ENCODE measurements at places on chromosomes 11 and 22. TPM values are rescaled to one million over a fixed set of nuclear protein-coding genes. Genes with fewer than 3 reads are reported as not detected.

SLC43A3 gene
- total RNA-seq = 106 TPM

DNA sequence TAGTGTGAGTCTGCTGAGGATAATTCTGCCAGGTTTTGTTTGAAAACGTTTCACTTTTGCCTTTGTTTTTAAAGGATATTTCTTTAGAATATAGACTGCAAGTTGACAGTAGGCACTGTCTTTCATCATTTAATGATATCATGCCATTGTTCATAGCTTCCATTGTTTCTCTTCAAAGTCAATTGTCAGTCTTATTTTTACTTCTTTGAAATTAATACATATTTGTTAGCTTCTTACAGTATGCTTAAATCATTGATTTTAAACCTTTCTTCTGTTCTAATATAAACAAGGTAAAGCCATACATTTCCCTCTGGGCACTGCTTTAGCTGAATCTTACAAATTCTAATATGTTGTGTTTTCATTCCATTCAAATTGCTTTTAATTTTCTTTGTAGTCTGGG is 62.3 kb upstream of the PARVA start:
- no peak for DNase-seq

DNA sequence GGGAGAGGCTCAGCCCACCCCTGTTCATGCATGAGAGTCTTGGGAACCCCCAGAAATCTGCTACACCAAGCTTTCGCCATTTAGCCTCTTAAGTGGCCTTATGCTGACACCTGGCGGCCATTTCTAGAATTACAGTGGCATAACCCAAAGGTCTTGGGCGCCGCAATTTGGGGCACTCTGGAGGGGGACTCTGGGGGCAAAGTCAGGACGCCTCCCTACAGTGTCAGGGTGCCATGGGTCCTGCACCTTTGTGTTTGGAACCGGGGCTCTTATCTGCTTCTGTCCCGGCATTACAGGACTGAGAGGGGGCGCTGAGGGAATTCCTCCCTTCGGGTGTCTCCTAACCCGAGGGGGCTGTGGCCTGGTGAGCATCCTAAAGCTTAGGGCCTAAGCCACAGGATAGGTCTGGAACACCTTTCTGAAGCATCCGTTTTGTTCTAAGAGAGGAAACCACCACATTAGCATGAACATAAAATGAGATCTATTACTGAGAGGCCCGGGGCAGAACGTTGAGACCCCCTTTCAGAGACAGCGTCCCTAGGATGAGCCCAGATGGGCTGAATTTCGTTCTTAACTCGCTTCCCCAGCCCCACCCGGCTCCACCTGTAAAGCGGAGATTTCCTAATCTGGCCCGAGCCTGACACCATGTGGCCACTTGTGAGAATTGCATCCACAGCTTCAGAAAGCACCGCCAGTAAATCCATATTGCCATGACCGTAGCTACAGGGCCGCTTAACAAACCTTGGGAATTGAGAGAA is 9.3 kb downstream of the INS start:
- peak; percentile 85 for DNase-seq

DNA sequence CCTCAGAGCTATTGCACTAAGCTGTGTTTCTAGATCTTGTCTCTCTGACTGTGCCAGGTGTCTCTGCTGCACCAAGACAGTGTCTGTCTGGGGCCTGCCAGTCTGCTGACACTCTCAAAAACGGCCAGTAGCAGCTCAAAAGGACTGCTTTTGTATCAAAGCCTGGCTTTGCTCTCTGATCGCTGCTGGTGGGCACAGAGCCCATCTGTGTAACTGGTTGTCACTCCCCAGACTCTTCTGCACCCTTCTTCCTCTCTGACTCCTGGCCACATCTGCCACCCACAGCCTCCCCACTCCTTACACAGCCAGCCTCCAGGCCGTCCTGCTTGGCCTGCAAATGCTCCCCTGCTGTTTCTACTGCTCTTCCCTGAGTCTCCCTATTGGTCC is 26.5 kb downstream of the MED15 start:
- no peak for DNase-seq

OR10G7 gene
- not detected for total RNA-seq

GRCh38 chr22:41831828-41832552 is 915 bp upstream of the SREBF2 start:
- no peak for DNase-seq

CHKA gene
- 5.3 TPM for total RNA-seq

DNA sequence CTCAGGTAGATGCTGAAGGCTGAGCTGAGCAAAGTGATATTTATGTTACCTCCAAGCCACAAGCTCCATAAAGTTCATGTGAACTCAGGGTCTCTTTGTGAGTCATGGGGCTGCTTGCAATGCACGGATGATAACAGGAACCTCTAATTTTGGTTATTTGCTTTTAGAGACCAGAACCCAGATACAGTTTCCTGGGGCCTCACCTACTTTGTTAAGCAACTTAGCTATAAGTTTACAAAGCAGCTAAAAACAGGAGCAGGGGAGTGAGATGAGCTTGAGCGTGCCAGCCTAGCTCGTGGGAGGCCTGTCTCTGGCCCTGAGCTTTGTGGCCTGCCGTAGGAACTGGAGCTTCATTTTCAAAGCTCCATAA is 29.2 kb downstream of the SREBF2 start:
- DNase-seq = peak; percentile 57

DNA sequence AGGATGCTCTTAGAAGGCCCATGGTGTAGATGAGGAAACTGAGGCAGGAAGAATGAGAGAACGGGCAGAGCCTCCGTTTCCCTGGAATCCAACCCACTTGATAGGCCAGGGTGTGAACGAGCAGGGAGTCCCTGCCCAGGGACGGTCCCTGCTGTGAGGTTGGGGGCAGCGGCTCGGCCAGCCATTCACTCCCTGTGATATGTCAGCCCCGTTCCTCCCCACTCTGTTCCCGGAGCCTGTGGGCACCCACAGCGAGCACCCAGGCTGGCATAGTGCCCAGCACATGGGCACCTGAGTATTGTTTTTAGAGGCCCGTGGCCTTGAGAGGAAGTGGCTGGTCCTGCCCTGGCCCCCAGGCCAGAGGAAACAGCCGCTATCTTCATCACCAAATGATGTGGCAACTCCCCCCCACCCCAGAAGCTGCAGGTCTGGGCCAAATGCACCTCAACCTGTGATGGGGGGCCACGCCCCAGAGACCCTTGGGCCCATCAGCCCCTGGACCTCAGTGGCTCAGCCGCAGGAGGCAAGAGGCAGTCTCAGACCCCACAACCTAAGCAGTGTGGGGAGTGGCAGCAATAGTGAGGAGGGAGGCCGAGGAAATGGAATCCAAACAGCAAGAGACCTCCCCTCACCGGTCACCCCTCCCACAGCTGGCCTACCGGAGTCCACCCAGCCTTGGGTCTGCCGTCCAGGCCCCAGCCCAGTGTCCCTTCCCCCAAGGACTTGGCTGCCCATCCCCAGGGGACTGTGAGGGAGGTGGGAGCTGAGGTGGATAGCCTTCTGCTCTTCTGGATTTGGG is 2.1 kb downstream of the ALDH3B1 start:
- DNase-seq = no peak

- DNase-seq = no peak
These were observed 49.2 kb upstream of the TIMP3 start for GRCh38 chr22:32752326-32752725.

DNA sequence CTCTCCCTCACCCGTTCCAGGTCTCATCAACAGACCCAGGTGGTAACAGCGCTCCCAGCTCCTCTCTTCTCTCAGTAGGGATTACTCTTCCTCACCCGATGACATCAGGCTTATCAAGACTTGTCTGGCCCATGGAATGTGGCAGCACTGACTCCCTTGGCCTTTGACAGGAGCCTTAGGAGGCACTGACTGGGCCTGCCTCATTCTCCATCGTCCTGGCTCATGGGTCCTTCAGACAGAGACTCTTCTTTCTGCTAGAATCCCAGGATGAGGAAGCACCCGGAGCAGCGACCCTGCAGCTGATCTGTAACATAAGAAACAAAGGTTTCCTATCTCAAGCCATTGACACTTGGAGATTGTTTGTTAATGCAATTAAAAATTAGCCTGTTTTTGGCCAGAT is 1063.6 kb downstream of the TBC1D22A start:
- DNase-seq = no peak

- no peak for DNase-seq
These were observed 32.2 kb downstream of the LIMK2 start for GRCh38 chr22:31244046-31244942.

DNA sequence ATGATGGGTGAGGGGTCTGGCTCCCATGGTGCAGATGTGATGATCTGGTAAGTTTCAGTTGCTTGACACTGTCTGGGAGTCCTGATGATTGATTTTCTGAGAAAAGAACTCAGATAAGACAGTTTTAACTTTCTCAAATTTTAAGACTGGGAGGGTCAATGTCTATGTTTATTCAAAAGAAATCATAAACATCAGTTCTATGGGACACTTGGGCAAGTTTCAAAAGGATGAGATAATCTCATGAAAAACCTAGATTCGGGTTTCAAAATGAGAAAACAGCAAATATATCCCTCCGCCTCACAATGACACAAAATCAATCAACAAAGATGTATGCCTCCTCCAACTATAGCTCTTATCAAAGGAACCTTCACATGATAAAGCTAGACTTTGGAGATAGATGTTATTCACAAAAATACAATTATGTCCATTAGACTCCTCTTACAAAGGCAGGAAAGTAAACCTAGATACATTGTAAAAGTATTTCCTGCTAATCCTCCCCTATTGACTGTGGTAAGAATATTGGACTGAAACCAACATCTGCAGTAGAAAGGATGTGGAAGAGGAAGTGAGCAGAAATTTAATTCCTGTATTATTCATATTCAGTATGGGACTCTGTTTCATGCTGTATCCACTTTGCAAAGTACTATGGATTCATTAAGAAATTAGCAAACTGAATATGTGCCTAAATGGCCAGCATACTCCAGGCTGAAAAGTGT is 21.6 kb downstream of the SVIP start:
- no peak for DNase-seq

DNA sequence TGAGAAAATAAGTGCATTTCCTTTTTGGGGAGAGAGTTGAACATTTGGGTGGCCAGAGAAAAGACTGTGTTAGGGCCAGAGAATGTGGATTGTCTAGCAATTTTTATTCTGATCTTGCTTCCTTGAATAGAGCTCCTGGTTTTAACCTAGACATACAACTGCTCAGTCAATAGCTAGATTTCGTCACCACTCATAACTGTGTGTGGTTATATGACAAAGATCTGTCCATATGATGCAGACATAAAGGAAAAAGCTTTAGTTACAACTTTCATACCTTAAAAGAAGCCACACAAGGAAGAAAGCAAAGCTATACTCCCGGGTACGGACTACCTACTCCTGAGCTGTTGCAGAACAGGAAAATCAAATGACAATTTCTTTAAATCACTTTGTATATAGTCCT is 37.2 kb downstream of the MS4A6A start:
- DNase-seq = no peak

DNA sequence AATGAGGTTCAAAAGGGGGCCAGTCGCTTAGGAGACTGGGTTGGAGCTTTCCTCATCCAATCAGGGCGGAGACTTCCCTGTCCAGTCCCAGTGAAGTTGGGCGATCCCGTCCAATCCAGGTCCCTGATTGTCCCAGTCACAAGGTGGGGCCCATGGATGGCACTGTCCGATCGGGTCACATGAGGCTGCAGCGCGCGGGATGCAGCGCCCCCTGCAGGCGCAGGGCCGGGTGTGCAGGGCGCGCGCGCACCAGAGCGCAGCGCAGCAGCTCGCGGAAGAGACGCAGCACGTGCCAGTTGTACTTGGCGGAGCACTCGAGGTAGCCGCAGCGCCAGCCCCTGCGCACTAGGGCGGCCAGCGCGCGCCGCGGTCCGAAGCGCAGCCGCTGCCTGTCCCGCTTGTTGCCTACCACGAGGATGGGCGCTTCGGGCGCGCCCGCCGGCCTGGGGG is 2.3 kb downstream of the RASL10A start:
- no peak for DNase-seq

DNA sequence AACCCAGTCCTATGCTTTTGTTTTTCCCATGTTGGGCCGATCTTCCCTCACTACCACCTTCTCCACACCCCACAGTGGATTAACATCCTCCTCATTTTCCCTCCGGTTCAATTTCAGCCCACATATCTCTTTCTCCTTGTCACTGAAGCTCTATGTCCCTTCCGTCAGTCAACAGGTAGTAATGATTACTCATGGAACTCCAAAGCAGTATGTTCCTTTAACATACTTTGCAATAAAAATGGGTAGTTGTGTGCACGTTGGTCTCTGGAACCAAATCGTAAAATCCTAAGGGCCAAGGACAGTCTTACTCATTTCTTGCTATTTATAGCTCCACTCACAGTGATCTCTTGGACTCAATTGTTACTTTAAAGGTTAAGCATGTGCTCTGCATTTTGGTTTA is 20.2 kb downstream of the AMOTL1 start:
- no peak for DNase-seq

DNA sequence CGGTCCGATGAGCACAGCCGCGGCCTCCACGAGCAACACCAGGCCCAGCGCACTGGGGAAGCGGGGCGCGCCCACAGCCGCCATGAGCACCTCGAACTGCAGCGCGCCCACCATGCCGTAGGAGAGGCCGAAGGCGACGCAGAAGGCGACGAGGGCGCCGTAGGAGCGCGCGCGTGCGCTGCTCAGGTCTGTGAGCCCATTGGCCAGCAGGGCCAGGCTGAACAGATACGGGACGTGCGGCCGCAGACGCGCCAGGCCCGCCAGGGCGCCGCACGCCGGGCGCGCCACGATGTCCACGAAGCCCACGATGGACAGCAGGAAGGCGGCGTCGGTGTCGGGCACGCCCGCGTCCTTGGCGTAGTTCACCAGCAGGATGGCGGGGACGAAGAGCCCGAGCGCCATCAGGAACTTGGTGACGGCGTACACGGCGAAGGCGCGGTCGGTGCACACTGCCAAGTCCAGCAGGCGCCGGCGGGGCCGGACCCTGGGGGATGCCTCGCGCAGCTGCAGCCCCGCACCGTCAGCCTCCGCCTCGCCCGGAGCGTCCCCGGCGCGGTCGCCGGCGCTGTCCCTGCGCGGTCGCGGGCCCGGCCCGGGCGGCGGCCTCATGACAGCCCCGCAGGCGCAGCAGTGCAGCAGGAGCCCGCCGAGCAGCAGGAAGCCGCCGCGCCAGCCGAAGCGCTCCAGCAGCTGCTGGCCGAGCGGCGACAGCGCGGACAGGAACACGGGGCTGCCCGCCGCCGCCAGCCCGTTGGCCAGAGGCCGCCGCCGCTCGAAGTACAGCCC is 2.9 kb downstream of the SLC16A8 start:
- no peak for DNase-seq

RFPL3 gene
- not detected for total RNA-seq

DNA sequence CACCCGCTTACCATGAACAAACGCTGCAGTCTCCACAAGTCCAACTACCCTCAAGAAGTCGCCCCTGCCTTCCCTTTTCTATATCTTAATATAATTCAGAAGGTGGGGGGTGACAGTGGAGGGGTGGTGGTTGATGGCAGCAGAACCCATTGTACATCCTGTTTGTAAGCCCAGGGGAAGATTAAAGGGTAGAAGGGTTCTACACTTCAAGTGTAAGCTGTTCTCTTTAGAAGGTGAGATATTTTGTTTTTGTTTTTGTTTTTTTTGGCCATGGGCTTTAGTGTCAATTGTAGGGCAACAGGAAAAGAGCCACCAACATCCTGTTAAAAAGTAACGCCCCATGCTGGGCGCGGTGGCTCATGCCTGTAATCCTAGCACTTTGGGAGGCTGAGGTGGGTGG is 34.9 kb upstream of the RRAS2 start:
- no peak for DNase-seq

CYTH4 gene
- 123 TPM for total RNA-seq

ZNF215 gene
- 1.1 TPM for total RNA-seq

BATF2 gene
- total RNA-seq = 0.67 TPM

GRCh38 chr11:31651208-31651607 is 141.6 kb downstream of the ELP4 start:
- DNase-seq = no peak

- DNase-seq = no peak
These were observed 54.7 kb downstream of the SMIM38 start for GRCh38 chr11:69210310-69211035.

SELENOM gene
- 1.5 TPM for total RNA-seq

CACNA1I gene
- total RNA-seq = 1.8 TPM

GRCh38 chr11:62922653-62923431 is 1.7 kb upstream of the CHRM1 start:
- DNase-seq = peak; percentile 50
